ENCODE measurements at places on chromosomes 12 and 14. TPM values are rescaled to one million over a fixed set of nuclear protein-coding genes. Genes with fewer than 3 reads are reported as not detected.

DNA sequence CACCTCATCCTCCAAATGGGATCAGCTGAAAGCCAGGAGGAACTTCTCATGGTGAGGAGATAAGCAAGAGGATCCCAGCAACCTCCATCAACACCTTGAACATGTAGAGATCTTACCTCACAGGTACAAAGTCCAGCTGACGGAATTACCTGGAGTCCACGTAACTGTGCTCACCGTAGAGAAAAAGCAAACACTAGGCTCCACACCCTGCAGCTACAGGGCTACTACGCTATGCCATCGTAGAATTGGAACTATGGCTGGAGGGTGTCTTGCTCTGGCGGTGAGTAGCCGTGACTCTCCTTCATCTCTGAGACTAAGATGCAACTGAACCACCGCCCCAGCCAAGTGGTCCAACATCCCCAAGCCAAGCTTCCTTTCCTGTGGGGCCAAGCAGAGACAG is 50.5 kb downstream of the CRY1 start:
- DNase-seq: no peak

DNA sequence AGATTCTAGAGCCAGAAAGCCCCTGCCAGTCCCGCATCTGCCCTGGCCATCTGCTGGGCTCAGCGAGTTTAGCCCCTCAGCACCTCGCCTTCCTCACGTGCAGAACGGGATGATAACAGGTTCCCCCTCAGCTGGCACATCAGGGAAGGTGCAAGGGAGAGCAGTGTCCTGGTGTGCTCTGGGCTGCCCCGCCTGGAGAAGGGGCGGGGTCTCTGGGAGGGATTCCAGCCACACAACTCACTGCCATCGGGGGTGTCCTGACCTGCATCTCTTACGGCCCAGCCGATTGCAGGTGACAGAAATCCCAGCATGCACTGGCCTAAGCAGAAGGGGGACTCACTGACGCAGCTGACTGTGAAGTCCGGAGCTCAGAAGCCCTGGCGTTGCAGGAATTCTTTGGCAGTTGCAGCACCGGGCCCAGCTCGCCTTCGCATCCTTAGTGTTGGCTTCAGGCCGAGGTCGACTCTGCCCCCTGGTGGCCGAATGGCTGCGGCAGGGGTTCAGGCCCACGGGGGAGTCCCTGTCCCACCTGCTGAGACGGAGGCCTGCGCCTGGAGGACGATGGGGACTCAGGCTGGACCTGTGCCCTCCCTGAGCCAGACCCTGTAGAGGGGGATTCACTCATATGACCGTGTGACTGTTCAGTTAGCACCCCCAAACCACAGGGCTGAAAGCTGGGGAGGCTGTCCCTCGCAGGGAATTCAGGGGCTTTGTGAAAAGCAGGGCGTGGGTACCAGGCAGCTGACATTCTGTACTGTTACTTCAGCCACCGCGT is 178.6 kb downstream of the ADGRD1 start:
- peak; percentile 73 for DNase-seq

- DNase-seq: no peak
These were observed 410.6 kb upstream of the SOX5 start for GRCh38 chr12:24360057-24360456.

GRCh38 chr12:13941258-13942249 is 39.8 kb downstream of the GRIN2B start:
- DNase-seq: no peak

GRCh38 chr12:132481771-132482745 is 7.9 kb upstream of the FBRSL1 start:
- DNase-seq: no peak

GRCh38 chr12:44397631-44398030 is 478.5 kb downstream of the NELL2 start:
- no peak for DNase-seq

DNA sequence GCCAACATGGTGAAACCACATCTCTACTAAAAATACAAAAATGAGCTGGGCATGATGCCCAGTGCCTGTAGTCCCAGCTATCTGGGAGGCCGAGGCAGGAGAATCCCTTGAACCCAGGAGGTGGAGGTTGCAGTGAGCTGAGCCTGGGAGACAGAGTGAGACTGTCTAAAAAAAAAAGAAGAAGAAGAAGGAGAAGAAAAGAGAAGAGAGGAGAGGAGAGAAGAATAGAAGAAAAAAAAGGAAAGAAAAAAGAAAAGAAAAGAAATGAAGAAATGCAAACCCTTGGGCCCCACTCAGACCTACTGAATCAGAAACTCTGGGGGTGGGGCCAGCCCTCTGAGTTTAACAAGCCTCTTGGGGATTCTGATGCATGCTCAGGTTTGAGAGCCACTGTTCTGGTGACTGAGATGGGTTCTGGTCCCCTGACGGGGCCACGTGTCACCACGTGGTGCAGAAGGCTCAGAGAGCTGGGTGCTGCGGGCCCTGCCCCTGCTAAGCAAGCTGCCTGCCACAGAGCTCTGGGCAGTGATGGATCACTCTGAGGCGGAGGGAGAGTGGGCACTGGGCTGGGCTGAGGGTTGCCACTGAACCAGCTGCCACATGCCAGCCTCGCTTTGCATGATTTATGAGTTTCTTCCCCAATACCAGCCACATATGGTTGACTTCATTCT is 37.5 kb downstream of the ERH start:
- DNase-seq: no peak

- DNase-seq: no peak
These were observed 21.0 kb downstream of the BTG1 start for GRCh38 chr12:92124689-92125029.

DNA sequence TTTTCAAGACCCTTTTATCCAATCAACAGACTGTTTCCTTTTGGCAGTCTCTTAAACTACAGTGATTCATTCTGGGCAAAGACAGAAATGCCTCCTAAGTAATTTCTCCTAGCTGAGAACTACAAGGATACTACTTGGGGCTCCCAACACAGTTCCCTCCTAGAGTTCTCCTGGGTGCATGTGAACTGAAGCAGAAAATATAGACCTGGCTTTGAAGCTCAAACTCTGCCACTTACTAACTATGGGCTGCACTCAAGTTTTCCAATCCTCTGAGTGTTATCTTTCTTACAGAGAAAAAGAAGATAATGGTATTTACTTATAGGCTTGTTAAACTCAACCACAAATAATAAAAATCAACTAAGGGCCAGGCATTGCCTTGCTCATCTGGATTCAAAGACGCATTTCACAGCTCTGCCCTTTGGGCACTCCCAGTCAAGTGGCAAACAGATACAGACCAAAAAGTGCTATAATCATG is 97.6 kb downstream of the EFCAB11 start:
- no peak for DNase-seq

Gene JDP2
- 2.1 TPM for total RNA-seq

Gene KRT75
- total RNA-seq: not detected

Gene RTL1
- not detected for total RNA-seq

Gene KLRB1
- not detected for total RNA-seq

Gene CIROP
- total RNA-seq: not detected
